AG08395 (cell line): ENCODE measurements at places on chromosomes 6 and 20.
A peak's percentile ranks its signal among the peaks of the same experiment; 100 is the strongest.

GRCh38 chr20:46739431-46740213 lies 30.2 kb downstream of the SLC2A10 start:
- no peak for DNase-seq

GRCh38 chr6:123808556-123808955 lies 4.9 kb downstream of the NKAIN2 start:
- DNase-seq, result no peak

DNA sequence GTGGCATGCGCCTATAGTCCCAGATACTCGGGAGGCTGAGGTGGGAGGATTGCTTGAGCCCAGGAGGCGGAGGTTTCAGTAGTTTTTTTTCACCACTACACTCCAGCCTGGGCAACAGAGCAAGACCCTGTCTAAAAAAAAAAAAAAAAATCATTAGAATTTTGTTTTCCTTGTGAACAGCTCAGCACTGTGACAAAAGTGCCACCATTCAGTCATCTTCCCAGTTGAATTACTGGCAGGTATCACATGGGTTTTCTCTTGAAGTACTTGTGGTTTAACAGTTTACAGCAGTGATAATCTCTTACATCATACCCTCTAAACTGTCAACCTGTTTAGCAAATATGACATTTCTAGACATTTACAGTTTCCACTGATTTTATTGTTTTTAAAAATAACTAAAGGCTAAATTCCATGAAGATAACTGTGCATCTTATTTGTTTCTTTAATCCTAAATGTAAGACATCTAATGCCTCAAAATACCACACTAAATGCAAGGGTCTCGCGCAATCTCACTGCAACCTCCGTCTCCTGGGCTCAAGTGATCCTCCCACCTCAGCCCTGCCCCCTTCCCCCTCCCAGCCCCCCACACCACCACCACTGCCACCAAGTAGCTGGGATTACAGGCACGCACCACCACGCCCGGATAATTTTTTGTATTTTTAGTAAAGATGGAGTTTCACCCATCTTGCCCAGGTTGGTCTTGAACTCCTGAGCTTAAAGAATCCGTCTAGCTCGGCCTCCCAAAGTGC lies 7.0 kb downstream of the TRPC4AP start:
- DNase-seq, result no peak

- peak; percentile 56 for DNase-seq
Measured at GRCh38 chr6:32974016-32974333, 5.6 kb downstream of the BRD2 start.

GRCh38 chr6:43511824-43512415 lies 1.8 kb upstream of the LRRC73 start:
- no peak for DNase-seq

- DNase-seq, result peak; percentile 47
Measured at GRCh38 chr6:47180633-47181032, 129.1 kb downstream of the TNFRSF21 start.

DNA sequence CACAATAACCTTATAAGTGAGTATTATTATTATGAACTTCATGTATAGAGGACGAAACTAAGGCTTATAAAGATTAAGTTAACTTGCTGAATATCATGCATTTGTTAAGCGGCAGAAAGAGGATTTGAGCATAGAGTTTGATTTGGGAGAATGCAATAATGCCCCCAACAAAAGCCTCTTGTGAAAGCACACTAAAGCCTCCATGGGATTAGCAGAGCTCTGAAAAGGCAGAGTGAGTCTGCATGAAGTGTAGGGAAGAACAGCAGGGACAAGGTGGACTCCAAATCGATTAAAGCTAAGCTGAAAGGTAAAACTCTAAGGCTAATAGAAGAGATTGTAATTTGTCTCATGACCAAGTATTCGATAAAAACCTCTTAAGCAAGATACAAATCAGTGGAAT lies 100.3 kb downstream of the SH3BGRL2 start:
- no peak for DNase-seq

GRCh38 chr6:170291271-170292110 lies 613 bp upstream of the DLL1 start:
- no peak for DNase-seq

- no peak for DNase-seq
Measured at GRCh38 chr6:27558028-27558724, 85.3 kb upstream of the ZNF184 start.

DNA sequence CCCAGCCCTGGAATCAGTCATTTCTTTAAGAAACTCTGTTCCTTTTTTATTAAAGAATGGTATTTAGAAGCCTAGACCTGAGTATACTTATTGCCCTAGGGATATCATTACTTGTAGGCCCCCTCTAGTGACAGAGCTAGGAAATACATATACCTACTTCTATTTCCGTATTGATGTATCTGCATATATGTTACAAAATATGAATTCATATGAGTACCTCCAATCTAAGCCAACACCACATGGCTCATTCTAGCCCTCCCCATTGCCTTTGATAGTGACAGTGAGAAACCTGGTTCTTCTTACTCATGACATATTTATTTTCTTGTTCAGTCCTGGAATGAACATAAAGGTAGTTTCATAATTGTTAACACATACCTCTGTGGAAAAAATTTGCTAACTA lies 137.2 kb downstream of the FARS2 start:
- peak; percentile 21 for DNase-seq

DNA sequence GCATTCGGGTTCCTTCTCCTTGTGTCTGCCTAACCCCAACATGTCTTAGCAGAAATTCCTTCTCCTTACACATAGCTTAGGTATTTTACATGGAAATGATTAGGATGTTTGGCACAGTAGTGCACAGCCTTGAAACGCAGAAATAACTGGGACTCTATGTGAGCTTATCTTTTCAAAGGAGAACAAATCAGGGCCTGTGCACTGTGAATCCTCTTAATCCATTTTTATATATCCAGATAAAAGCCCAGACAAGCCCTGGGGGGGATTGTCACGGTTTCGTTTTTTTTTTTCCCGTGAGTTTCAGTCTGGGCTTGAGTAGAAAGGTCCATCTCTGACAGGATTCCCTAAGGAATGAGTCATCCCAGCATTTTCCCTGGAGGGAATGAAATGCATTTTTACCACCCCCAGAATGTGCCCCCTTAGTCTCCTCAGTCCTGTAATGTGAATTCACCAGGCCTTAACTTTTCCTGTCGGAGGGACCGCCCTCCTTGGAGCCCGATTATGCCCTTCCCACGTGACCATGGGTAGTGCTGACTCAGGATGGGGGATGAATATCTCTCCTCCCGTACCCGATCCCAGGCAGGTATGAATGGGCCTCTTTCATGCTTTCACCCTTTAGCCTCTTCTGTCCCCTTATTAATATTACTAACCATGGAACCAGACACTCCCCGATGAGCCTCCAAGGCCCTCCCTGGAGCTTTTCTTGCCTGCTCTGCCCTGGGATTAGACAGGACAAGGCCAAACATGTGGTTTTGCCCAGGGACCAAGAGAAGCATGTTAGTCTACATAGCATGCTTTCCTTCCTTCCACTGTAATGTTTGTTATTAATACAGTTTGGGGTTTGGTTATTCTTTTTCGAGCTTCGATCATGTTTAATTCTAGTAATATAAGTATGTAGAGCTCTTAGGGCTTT lies 23.9 kb upstream of the NAA20 start:
- peak; percentile 74 for DNase-seq

GRCh38 chr6:75933387-75933975 lies 139.0 kb downstream of the IMPG1 start:
- DNase-seq, result no peak

DNA sequence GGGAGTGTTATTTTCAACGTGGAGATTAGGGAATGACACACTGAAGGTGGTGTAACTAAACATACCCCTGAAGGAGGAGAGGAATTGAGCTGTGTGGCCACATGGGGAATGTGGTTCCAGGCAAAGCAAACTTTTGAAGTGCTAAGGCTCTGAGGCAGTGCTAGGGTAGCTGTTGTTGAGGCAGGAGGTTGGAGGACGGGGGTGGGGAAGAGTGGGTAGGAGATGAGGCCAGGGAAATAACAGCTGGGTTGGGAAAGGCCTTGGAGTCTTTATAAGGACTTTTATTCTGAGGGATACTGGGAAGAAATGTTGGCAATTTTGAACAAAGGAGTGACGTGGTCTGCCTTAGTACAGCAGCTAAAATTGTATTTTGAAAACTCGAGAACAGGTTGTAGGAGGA lies 13.0 kb downstream of the RPRD1B start:
- no peak for DNase-seq

- peak; percentile 39 for DNase-seq
Measured at GRCh38 chr6:112163295-112164257, 76.2 kb downstream of the FAM229B start.

DNA sequence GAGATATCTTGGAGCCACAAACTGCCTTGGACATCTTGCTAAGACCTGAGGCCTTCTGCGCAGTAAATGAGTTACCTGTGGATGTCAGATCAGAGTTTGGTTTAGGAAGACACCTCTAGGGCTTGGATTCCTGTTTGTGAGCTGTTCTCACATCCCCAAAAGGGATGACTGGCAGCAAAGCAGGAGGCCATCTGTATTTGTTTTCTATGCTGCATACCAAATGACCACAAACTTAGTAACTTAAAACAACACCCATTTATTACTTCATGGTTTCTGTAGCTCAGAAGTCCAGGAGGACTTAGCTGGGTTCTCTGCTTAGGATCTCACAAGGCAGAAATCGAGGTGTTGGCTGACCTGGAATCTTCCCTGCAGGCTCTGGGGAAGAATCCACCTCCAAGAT lies 116.7 kb downstream of the UNC5CL start:
- DNase-seq, result peak; percentile 62

DNA sequence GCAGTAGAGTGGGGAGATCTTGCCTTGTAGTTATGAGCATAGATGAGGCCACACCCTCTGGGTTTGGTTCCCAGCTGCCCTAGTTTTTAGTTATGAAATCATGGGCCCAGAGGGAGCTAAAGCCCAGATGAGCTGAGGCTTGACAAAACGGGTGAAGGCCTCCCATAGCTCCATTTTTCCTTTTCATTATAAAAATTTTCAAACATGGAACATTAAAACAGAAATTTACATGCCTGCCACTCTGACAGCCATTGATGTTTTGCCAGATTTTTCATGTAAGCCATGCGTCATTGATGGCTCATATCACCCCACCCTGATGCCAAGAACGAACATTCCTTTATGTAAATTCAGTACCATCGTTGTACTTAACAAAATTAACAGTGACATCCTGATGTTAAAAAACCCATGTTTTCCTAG lies 67.9 kb downstream of the IGF2R start:
- DNase-seq, result peak; percentile 89

GRCh38 chr6:148250975-148251685 lies 91.5 kb upstream of the SASH1 start:
- peak; percentile 63 for DNase-seq

GRCh38 chr20:32319100-32319499 lies 39.0 kb upstream of the ASXL1 start:
- DNase-seq, result no peak

GRCh38 chr6:42937548-42938427 lies 8.5 kb downstream of the CNPY3 start:
- DNase-seq, result no peak

GRCh38 chr6:148147463-148147830 lies 195.2 kb upstream of the SASH1 start:
- DNase-seq, result no peak

GRCh38 chr20:44566018-44566417 lies 16.4 kb upstream of the PKIG start:
- no peak for DNase-seq

- no peak for DNase-seq
Measured at GRCh38 chr6:134723081-134723871, 226.6 kb downstream of the ALDH8A1 start.

- DNase-seq, result peak; percentile 42
Measured at GRCh38 chr6:40713002-40713719, 126.0 kb upstream of the LRFN2 start.

DNA sequence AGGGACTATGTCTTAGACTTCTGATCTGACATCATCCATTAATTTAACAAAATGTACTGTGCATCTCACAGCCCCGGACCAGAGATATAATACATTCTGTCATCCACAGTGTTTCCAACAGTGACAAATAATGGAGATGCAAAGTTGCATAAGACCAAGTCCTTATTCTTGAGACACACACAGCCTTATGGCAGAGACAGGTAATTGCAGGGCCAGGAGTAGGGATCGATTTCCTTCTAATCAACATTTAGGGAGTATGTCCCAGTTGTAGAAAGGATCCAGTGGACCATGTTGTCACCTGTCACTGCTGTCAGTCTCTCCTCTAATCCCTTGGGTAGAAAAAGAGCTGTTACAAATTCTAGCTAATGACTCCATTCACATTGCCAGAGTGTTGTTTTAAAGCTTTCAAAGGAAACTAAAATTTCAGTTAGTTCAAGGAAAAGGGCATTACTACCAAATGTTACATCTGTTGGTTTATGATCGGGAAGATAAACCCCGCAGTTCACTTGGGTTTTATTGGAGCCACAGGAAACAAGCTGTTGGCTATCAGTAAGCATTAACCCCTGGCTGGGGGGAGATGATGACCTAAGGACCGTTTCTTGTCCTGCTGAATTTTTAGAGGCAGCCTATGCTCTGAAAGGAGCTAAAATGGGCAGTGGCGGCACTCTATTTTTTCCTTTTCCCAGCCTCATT lies 111.4 kb upstream of the ATXN1 start:
- no peak for DNase-seq
